Cerebellar nuclear complex (tissue), 1 donor: ENCODE measurements at places on chromosomes 2 and 18.

DNA sequence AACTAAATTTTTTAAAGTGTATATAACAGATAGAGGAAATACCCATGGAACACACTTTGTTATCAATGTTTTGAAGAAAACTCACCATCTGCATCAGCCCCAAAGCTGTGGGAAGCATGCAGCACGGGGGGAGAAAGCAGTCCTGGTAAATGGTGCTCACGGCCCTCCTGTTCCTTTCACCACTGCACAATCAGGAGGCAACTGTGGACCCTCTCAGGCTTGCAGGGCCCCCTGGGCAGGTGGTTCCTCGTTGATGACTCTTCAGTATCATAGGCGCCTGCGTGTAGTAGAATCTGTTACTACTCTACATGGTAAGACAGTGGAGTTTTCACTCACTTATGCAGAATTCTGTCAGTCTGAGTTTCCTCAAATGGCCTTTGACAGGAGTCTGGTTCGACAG lies 4.9 kb upstream of the CNDP1 start:
- DNase-seq, result no peak

DNA sequence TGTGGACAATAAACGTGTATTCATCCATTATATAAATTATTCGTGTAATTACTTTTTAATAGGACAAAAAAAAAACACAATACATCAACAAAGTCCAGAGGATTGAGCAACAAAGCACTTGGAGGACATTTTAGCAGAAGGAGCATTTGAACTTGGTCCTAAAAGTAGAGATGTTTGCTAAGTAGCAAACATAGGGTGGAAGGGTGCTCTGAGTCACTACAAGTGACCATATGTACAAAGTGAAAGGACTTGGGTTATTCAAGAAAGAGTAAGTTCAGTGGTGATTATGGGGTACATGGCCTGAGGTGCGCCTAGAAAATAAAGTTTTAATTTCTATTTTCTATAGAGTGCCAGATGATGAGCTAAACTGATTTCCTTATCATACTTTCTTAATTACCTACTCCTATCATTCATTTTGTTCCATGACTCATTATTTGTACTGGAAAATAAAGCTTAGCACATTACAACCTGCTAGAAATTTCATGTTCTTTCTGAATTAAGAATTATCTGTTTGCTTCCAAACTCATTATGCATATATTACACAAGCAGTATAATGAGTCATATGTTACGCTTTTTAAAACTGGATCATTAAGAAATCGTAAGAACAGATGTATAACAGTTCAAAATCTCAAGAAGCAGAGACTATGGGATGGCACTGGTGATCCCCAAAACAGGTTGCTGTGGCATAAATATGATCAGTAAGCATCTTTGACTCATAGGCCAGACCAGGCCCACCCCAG lies 13.1 kb upstream of the PPP1R1C start:
- DNase-seq, result no peak

- DNase-seq, result no peak
These were observed 28.8 kb upstream of the GPR55 start for GRCh38 chr2:230953845-230954244.

DNA sequence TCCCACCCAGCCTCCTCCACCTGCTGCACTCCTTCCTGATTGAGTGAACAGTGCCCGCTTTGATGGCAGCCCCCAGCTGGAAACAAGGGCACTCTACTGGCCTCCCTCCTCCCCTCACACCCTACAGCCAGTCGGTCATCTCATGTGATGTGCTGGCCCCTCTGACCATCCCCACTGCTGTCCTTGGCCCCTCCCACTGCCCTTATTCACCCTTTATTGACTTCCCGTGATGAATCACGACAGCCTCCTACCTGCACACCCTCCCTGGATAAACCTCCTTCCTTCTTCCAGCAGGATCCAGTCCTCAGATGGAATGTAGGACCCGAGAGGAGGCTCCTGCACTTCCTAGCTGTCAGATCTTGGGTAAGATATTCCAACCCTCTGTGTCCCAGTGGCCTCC lies 186.5 kb upstream of the SH3BP4 start:
- DNase-seq, result no peak

GRCh38 chr2:21779786-21780185 lies 656.0 kb downstream of the TDRD15 start:
- DNase-seq, result no peak

- no peak for DNase-seq
These were observed 213.4 kb upstream of the REG3G start for GRCh38 chr2:78811955-78812610.

DNA sequence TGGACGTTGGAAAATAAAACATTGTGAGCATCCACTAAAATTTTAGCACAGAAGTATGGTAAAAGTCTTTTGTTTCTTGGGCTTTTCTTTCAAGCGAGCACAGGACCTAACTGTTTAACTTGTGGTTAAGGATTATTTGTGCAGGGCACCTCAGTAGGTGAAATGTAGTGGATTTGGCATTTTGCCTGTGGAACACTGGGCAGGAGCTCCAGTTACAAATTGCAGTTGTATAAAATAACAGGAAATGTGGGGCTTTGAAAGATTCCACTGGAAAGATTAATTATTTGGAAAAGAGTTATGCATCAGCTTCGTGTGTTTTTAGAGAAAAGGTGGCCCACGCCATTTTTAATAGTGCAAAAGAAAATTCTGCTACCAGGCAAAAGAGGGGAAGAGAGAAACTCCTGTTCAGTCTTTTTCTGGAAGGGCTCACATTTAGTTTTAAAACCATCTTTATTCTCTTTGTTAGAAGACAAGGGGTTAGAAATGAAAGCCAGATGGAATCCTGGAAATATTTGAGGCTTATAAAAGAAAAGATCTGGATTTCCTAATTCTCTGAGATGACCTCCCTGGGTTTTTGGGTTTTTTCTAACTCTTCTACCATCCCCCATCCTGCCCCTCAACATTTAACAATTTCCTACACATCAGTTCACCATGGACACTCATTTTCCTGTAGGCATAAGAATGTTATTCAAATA lies 144.3 kb upstream of the SERTAD2 start:
- DNase-seq, result no peak

- no peak for DNase-seq
These were observed 87.9 kb upstream of the ITGA6 start for GRCh38 chr2:172339371-172340010.

GRCh38 chr2:171522788-171523087 lies 464 bp downstream of the CYBRD1 start:
- no peak for DNase-seq

GRCh38 chr18:44393406-44393805 lies 287.3 kb upstream of the SETBP1 start:
- DNase-seq, result no peak

- DNase-seq, result no peak
These were observed 109.9 kb downstream of the LYPD6B start for GRCh38 chr2:149148194-149149006.

DNA sequence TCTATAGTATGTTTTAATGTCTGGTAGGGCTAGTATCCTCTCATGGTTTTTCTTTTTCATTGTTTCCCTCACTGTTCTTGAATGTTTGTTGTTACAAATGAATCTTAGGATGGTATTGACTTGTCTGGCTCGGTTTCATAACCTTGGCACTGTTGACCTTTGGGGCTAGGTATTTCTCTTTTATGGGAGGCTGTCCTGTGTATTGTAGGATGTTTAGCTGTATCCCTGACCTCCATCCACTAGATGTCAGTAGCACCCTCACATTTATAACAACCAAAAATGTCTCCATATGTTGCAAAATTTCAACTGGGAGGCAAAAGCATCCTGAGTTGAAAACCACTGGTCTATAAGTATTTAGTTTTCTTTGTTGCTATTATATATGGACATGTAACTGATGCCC lies 7.0 kb upstream of the AOX1 start:
- DNase-seq, result no peak
